ENCODE measurements at places on chromosomes 1 and 21.
A peak's percentile ranks its signal among the peaks of the same experiment; 100 is the strongest.

DNA sequence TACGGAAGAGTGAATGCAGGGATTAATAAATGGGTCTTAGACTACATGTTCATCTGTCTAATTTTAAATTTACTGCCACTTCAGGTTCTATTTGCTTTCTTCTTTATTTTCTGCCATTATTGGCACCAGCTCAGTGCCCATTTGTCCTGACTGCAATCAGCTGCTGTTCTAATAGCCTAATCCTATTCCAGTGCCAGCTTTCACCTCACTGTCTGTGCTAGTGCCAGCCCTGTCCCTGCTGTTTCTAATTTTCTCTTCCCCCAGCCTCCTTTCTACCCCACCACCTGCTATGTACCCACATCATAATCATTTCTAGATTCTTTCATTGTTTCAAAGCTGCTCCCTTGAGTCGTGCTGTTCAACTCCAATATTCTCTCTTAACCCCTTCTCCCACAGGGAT lies 86.4 kb downstream of the KCNK1 start:
- DNase-seq, result no peak

DNA sequence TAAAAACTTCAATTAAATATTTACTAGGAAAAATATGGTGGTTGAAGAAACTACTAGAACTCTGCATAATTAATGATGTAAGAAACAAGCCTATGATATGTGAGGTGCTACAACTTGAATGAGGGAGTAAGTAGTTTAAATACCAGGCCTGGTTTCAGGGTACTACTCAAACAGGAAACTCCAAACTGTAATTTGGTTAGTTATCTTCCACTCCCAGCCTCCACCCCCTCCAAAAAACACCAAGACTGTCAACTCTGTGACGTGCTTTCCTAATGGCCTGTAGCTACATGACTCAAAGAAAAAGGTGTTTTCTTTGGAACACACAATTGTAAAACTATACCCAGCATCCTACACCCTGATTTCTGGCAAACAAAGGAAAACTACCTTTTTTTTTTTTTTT lies 55.9 kb upstream of the RCC1 start:
- no peak for DNase-seq

- DNase-seq, result peak; percentile 87
Measured at GRCh38 chr1:43954036-43954435, 7.3 kb downstream of the IPO13 start.

DNA sequence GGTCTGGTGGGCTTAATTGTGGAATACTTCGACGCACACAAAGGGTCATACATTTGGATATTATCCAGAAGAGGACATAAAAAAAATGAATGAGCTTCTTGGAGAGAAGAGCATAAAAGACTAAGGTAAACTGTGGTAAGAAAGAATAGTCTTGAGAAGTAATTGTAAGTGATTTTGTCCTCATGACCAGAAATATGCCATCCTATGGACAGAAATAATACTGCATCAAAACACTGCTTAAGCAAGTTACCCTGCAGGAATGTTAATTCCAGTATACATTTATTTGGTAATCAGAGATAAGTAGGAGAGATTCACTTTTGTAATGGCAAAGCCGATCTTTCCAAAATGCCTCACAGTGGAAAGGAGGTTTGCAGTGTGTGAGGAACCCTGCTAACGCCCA lies 111.9 kb downstream of the NRIP1 start:
- no peak for DNase-seq

DNA sequence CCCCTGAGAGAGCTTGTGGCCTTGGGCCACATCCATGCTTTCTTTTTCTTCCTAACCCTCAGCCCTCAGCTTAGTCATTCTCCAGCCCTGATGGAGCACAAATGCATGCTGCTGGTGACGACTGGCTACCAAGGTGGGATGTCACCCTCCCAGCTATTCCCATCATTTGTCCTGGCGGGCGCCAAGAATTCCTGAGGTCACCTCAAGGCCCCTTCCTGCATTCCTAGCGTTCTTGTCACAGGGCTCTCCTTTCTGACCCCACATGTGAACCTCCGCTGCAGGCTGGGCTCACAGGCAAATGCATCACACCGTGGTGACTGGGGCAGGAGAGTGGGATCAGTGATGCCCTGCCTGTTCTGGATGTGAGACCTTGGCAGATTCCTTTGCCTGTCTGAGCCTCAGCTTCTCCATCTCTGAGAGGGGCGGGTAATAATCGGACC lies 53.4 kb upstream of the IFFO2 start:
- DNase-seq, result no peak

DNA sequence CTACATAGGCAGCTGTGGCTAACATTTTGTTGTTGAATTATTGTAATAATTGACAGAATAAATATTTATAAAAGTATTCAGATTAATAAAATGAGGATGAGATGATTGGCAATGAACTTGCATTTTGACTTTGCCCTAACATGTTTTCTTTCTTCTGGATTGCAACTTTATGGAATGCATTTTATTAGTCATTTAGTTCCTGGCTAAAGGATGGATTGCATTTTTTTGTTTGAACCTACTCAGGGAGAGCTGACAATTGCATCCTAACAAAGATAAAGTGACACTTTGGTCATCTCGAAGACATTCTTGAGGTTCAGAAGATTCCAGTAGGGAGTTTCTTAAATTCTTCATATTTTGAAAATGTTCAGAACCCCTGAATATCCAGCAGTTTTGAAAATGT lies 37.5 kb downstream of the PGM1 start:
- DNase-seq, result no peak

GRCh38 chr1:70222716-70223235 lies 1.6 kb downstream of the SRSF11 start:
- DNase-seq, result no peak

GRCh38 chr1:229064320-229065168 lies 206.4 kb upstream of the RAB4A start:
- DNase-seq, result peak; percentile 40

GRCh38 chr1:216766633-216767327 lies 43.6 kb upstream of the ESRRG start:
- no peak for DNase-seq

GRCh38 chr1:53575141-53575954 lies 116.1 kb downstream of the DMRTB1 start:
- no peak for DNase-seq

DNA sequence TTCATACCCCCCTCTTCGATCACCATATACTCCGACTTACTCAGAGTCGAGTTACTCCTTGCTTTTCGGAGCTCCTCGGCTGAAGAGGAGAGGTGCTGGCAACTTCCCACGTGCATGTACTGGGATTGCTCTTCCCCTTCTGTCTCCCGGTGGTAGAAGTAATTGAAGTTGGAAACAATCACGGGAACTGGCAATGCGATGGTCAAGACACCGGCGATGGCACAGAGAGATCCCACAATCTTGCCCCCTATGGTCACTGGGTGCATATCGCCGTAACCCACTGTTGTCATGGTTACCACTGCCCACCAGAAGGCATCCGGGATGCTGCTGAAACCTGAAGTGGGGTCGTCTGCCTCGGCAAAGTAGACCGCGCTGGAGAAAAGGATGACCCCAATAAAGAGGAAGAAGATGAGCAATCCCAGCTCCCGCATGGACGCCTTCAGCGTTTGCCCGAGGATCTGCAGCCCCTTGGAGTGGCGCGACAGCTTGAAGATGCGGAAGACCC lies 1.5 kb downstream of the KCNA3 start:
- DNase-seq, result no peak

- DNase-seq, result peak; percentile 79
Measured at GRCh38 chr1:226677027-226678020, 61.8 kb downstream of the ITPKB start.

DNA sequence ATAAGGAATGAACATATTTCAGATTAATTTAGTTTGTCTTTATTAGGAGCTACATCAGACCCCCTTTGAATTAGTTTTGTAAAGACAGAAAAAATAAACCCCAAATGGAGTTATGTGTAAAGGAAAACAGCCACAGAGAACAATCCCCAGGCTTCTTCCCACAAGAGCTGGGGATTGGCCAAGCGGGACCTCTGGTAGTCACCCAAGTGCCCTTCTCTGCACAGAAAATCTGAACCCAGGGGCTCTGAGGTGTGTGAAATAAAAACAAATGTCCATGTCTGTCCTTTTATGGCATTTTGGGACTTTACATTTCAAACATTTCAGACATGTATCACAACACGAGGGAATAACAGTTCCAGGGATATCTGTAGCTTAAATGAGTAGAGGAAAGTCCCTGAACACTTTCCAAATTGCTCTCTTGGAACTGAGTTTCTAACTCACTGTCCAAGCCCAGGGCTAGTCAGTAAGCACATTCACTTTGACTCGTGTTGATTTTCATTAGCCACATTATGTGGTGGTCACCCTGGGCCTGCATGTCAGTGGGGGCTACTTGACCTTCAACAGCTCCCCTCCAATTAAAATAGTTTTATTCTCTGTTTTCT lies 22.5 kb downstream of the DPT start:
- DNase-seq, result no peak

DNA sequence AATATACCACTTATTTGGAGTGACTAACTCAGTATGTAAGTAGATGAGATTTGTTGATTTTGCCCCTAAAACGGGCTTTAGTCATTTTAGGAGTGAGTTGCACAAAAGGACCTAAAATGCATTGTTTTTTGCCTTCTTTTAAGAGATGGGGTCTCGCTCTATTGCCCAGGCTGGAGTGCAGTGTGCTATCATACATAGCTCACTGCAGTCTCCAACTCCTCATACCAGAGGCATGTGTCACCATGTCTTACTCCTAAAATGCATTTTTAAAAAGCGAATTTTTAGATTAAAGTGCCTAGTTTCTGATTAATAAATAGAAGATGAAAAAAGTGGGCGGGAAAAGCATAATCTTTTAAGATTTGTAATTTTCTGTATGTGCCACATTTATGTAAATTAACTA lies 11.5 kb upstream of the NEXN start:
- DNase-seq, result no peak

- no peak for DNase-seq
Measured at GRCh38 chr1:34286511-34286910, 109.8 kb downstream of the C1orf94 start.

- DNase-seq, result no peak
Measured at GRCh38 chr1:17957588-17958267, 149.9 kb upstream of the IGSF21 start.

Data from head of caudate nucleus (tissue), 42 donors.